ENCODE measurements at places on chromosomes 5 and 9.
A peak's percentile ranks its signal among the peaks of the same experiment; 100 is the strongest.

DNA sequence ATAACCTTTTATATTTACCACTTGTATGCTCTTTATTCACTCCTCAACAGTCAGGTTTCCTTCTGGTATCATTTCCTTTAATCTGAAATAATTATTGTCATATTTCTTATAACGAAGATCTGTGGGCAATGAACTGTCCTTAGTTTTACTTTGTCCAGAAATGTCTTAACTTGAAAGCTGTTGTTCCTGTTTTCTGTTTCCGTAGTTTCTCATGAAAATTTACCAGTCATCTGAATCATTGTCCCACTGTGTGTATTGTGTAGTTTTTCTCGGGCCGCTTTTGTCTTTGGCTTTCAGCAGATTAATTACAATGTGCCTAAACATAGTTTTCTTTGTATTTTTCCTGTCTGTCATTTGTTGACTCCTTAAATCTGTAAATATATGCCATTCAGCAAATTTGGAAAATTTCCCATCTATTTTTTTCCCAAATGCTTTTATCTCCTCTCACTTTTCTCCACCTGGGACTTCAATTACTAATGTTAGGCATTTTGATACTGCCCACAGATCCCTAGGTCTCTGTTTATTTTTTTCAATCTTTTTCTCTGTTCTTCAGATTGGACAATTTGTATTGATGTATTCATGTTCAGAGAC lies 74.9 kb downstream of the PDE8B start:
- no peak for DNase-seq

GRCh38 chr9:21687351-21687750 lies 115.1 kb upstream of the MTAP start:
- DNase-seq: no peak

- DNase-seq: no peak
These were observed 235.4 kb downstream of the DOCK8 start for GRCh38 chr9:450057-450456.

DNA sequence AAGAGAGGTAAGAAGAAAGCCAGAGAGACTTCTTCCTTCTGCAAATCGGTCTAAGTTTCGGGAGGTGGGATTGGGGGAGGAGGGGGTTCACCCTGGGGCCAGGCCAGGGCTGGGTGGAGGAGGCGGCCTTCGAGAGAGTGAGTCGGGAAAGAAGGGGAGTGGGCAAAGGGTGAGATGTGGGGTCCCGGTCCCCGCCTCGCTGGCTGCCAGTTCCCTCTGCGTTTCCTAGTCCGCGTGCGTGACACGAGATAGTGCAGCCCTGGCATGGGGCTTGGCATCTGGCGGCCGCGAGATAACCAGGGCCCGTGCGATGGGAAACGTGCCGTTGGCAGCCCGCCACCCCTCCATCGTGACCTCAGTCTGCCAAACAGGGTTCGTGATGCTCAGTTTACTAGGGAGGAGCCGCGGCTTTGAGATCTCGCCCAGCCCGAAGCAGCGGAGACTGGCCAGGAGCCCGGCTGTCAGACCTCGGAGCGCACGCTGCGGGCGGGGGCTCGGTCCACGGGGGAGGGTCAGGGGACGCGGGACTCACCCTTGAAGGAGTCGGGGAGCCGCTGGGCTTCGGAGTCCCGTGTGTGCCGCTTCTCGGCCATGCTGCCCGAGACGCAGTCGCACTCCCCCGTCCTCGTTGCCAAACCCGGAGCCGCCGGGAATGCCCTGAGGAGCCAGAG lies at the start of gene STOM:
Gene STOM, minus strand, starts transcription at position 656 of the 671 bp plus-strand sequence. Its CDS starts 63 bp downstream, at position 593.
- DNase-seq: no peak

GRCh38 chr5:88881571-88881971 lies 1.4 kb downstream of the MEF2C start:
- DNase-seq: no peak

- peak; percentile 96 for DNase-seq
These were observed 76.8 kb downstream of the PALM2AKAP2 start for GRCh38 chr9:109856785-109857184.

- no peak for DNase-seq
These were observed 68.6 kb downstream of the SH3PXD2B start for GRCh38 chr5:172385707-172386106.

DNA sequence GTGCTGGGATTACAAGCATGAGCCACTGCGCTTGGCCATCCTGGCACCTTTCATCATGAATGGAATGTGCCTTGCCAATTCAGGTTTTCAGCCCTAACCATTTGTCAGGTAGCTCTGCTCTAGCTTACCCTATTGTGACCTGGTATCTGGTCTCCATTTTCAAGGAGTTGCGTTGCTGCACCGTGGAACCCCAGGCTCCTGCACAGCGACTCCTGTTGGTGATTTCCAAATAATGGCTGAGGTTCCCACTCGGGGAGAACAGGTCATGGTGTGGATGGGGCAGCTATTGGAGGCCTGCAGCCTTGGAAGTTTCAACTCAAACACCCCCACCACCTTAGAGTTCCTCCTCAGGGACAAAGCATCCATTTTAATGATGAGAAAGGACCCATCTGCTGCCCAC lies 18.7 kb upstream of the CTSV start:
- no peak for DNase-seq

DNA sequence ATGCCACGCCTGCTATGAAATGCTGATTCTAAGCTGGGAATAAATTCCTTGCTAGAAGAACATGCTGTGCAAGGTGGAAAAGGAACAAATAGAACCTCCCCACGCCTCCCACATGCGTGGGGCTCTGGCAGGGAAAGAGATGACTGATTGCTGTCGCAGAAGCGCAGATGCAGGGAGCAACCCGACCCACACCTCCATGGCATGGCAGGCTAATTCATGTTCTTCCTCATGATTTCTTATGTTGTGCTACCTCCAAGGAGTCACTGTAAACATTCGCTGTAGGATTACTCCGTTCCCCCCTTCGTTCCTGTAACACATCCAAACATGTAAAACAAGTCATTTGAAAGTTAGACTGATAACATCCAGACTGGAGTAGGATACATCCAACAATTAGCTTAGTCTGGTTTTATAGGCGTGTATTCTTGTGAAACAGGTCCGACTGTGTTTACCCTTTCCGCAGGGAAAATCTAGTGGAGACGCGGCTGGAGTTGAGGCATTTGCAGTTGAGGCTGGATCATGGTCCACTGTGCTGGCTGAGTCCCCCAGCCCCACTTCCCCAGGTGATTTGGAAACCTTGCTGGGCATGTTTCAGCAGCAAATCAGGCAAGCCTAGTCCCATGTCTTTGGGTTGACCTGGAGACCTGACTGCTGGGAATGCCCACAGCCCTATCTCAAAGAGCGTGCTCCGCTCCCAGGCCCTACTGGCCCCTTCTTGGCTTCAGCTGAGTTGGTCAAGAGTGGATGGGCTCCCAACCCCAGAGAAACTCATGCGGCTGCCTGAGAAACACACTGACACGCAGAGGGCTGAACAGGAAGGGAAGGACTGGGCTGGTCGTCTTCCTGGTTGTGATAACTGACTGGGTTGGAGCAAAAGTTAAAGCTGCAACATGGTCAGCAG lies 24.8 kb upstream of the ANKRD33B start:
- DNase-seq: peak; percentile 19

DNA sequence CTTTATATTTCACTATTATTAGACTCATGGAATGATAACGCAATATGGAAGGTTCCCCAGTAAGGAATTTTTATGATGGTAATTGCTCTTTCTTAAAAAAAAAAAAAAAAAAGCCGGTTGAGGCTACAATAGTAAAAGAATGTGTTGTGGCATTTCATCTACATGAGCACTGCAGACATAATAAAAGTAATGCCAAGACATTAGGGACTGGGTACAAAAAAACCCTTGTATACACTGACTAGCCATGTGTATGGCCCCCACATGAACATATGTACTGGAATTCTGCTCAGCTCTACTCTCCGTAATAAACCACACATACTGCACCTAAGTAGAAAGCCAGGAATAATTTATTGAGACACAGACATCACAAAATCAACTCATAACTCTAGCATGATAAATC lies 218.4 kb downstream of the ADAMTS6 start:
- DNase-seq: no peak

DNA sequence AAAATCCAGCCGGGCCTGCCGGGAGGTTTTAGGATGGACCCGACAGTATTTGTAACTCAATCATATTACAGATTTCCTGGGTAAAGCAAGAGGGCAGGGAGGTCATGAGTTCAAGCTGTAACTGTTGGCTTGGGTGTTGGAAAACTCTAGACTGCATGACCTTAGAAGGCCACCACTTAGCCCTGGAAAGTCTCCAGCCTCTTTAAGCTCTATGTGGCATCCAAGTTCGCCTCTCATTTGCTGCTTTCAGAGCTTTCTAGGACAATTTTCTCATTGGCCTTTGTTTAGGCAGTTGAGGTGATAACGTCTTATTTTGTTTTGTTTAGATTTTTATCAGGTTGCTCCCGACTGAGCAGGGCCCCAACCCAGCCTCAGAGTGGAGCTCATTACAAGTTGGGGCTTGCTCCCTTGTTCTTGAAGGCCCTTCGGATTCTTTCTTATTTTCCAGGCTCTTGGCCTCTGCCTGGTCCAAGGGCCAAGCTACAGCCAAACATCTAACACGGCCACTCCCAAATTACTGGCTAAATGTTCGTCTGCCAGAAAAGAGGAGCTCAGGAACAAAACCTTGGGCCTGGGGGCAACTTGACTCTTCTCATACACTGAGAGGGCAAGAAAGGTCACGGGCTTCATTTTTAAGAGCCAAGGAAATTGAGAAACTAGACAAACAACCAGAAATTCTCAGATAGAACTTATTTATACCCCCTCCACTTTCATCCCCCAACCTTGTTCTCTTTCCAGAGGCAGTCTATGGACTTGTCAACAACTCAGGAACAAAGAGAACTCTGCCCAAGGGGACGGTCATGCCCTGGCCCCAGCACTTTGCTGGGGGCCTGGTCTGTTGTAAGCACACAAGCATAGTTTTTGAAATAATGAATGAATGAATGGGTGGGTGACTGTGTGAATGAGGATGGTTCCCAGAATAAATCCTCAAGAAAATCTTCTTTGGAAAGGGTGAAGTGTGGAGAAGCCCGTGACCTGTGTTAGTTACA lies 526.9 kb downstream of the BNC2 start:
- no peak for DNase-seq

DNA sequence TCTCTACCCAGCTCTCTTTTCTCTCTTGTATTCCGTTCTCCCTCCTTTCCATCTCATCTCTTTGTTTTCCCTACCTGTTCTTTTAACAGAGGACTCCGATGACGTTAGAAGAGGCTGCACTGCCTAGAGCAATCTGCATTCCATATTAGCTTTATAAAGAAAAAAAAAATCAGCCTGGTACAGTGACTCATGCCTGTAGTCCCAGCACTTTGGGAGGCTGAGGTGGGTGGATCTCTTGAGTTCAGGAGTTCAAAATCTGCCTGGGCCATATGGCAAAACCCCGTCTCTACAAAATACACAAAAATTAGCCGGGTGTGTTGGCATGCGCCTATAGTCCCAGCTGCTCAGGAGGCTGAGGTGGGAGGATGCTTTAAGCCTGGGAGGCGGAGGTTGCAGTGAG lies 49.0 kb downstream of the DAPK1 start:
- DNase-seq: no peak

DNA sequence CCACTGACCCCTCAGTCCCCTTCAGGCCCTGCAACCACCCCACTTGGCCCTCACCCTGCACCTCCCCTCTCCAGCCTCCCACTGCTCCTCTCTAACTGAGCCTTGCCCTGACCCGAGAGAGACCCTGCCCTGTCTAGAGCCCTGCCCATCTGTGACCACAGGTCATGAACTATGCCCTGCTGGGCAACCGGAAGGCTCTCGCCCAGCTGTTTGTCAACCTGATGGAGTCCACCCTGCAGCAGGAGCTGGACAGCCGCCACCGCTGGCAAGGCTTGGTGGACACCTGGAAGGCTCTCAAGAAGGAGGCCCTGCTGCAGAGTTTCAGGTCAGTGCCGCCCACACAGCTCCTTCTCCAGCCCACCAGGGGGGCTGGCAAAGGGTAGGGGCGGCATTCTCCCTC lies 9.4 kb downstream of the CCDC180 start:
- no peak for DNase-seq

DNA sequence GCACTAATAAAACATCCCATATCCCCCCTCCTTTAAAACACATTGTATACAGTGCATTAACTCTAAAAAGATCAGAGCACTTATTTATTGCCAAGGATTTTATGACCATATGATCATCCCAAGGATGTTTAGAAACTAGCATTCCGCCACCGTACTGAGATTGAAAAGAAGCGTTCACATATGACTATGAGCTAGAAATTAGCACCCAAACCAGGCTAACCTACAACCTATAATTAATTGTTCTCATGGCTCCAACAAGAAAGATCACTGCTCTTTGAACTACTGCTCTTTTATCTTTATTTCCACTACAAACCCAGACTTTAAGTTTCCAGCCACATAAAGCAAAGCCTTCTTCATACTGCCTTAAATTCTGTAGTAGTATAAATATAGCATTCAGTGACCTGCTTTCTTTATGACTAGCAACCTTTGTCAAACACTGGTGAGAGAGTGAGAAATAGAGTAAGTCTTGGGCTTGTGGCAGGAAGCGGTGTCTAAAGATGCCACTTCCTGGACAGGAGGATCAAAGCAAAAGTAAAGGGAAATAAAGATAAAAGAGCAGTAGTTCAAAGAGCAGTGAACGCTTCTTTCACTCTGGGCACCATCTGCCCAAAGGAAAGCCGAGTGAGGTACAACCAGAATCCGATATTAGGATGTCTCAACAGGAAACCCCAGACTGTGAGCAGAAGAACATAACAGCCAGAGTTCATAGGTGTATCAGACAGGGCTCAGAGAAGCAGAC lies 151.1 kb upstream of the ERCC6L2 start:
- DNase-seq: no peak

DNA sequence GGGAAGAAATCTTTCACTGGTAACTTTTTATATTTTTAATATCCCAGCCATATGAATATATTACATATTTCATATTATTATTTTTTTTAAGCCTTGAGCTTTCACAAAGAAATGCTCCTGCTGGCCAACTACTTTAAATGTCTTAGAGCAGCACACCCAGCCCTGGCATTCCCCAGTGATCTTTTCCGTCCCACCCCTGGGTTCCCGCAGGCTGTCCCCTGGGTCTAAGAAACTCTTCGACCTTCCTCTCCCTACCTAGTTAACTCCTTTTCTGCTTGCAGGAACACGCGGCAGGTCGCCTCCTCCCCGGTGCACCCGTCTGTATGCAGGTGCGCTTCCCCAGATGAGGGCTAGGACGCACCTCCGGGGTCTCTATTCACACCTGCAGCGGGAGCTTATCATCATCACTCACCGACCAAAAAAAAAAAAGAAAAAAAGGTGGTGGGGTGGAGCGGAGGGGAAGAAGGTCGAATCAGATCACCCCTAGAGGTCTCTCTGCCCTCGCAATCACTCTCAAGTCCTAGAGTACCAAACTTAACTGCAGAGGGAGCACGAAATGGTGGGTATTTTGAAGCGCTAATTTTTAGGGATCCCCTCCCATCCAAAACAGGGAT lies 696 bp downstream of the ZFP62 start:
- DNase-seq: no peak

GRCh38 chr9:90822866-90823265 lies 21.2 kb downstream of the SYK start:
- no peak for DNase-seq
